ENCODE measurements at places on chromosomes 3 and 15.

DNA sequence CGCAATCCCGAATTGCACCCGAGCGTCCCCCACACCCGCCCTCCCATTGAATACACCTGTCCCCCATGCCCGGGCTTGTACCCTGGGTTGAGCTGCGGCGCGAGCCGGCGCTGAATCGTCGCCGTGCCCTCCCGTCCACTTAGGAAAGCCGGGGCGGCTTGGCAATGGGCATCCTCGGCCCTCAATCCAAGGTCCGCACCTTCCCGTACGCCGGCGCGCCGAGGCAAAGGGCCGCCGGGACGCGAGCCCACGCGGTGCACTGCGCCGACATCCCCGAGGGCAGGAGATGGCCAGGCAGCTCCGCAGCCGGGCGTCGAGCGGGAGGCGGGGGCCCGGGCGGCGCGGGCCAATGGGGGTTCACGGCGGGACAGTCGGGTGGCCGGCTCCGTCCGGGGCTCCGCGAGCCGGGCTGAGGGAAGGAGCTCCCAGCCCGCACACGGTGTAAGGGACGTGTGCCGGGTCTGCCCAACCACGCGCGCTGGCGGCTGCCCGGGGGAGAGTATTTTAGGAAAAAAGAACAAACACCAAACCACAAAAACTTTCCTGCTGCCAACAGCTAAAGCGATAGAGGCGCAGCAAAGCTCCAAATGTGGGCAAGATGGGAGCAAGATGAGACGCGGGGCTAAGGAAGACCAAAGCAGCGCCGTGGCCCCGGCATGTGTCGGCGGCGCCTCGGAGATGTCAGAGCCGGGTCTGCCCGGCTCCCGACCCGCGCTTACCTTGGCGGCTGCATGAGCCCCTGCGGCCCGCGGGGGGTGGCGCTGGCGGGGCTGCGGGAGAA lies 621 bp downstream of the RGMA start:
- no peak for DNase-seq

GRCh38 chr3:3906171-3906570 lies 106.9 kb downstream of the LRRN1 start:
- DNase-seq, result no peak

GRCh38 chr3:174891524-174892203 lies 32.5 kb downstream of the NAALADL2 start:
- no peak for DNase-seq

DNA sequence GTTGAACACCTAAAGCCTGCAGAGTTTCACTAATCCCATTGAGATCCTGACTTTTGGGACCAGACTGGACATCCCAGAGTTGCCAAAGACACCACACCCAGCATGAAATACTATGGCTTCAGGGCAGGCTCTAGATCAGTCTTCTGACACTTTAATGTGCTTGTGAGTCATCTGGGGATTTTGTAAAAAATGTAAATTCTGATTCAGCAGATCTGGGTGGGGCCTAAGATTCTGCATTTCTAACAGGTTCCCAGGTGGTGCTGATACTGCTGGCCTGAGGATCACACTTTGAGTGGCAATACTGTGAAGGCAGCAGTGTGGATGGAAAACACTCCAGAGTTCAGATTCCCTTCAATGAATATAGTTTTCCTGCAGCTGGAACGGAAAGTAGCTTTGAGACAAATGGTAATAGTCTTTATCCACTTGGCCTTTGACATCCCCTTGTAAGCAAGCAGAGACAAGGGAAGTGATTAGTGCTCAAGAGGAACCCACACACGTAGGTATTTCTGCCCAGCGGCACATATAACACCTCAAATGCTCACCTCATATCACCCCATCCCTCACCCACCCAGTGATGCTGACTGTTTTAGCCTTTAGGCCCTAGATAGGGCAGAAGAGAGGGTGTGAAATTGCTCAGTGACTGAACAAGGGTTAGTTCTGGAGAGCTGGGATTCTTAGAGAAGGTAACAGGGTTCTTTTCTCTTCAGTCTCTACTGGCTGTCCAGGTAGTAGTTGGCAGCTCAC lies 51.5 kb upstream of the GSK3B start:
- no peak for DNase-seq

DNA sequence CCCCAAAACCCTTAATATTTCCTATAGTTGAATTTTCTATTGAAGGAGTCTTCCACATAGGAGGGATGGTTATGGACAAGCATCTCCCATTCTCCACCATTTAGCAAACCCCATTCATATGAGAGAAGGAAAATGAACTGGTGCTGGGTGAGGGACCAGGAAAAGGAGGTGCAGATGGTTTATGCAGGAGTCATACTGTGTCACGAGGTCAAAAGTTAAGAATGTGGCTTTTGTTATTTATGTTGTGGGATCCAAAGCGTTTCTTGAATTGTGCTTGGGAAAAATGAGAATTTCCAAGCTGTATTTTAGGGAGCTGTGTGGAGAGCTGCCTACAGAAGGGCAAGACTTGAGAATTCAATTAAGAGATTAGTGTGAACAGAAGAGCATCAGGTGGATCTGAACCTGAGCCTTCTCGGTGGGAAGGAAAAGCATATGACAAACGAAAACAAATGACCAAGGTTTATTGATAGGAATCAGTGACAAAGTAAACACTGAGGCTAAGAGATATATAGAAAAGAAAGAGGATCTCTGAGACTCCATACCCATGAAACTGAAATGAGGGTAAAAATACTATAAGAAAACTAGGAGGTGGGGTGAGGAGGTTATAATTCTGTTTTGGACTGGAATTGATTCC lies 473.3 kb upstream of the NR2F2 start:
- no peak for DNase-seq

DNA sequence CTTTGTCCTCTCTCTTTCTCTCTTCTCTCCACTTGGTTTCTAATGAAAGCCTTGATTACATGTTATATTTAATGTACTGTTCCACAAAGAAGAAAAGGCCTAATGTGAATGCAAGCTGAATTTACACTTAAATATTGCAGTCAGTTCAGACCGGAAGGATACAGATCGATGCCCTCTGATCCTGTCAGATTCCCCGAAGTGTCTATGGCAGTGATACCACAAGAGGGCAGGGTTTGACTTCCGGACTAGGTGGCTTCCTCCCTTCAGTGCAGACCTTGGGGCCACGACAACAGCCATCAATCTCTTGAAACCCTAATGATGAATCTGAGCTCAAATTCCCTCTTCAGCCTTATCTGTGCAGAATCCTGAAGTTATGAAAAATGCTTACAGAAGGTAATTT lies 29.5 kb downstream of the AGTR1 start:
- DNase-seq, result peak; percentile 5

GRCh38 chr3:33456756-33457155 lies 16.6 kb upstream of the UBP1 start:
- DNase-seq, result no peak

- DNase-seq, result no peak
These were observed 31.3 kb downstream of the HOMER2 start for GRCh38 chr15:82921242-82921641.

All from fibroblast of the conjunctiva (primary cell).